ENCODE measurements at places on chromosomes 7 and 10.

DNA sequence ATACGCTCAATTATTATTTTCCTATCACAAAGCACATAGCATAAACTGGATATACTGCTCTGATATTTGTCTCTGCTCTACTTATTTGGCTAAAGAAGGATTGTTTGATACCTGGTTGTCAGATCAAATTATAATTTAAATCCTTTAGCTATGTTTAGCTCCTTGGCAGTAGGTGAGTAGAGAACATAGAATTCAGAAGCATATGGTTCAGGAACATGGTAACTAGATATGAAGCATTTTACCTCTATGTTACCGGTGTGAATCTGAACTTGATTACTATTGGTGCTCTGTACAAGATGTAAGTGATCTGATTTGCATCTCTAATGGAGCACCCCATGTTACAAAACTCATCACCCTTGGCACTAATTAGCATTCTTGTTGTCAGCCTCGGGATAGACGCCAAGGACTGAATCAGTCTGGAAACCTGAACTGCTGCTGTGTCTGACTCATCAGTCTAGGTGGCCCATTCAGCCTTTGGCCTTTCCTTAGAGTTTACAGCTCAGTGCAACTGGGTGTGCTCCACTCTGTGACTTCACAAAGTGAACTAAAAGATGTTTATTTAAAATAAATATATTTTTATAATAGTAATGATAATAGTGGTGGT is 12.3 kb upstream of the MYPN start:
- no peak for DNase-seq

- no peak for DNase-seq
Observed at GRCh38 chr7:22173685-22174573, 183.0 kb downstream of the RAPGEF5 start.

GRCh38 chr7:90804370-90804769 is 208.2 kb downstream of the CDK14 start:
- no peak for DNase-seq

DNA sequence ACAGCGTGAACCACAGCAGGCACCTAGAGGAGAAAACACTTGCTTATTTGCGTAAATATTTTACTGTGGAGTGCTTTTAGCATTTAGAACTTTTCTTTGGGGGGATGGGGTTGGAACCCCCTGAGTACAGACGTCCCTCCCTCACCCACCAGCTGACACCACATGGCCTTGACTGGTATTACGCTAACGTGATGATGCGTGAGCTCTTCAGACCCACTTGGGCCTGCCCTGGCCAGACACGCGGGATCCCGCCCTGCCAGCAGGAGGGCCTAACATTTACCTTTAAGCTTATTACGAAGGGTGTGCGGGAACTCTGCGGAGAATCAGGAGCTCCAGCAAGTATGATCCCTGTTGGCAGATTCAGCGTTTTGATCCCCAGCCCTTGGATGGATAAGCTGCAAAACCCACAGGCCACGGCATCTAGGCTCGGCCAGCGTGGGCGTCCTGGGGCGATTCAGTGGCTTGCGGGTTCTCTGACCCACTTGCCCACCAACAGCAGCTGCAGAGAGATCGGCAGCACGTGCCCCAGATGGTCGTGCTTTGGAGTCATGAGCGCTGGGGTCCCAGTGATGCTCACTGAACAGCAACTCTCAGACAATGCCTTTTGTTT is 545.5 kb upstream of the FOXK1 start:
- DNase-seq = no peak

DNA sequence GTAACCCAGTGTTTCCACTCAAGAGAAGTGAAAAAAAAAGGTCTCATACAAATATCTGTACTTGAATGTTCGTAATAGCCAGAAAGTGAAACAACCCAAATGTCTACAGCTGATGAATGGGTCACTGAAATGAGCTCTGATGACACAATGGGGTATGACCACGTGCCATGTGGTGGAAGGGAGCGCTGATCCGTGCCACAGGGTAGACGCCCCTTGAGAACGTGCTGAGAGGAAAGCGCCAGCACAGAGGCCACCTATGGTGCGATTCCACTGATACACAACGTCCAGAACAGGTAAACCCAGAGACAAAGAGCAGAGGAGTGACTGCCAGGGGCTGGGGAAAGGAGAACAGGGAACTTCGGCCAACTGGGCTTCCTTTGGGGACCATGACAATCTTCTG is 50.3 kb downstream of the MAD1L1 start:
- no peak for DNase-seq

GRCh38 chr10:93475871-93476270 is 6.3 kb downstream of the MYOF start:
- no peak for DNase-seq

GRCh38 chr10:110368556-110368955 is 63.8 kb upstream of the SMNDC1 start:
- DNase-seq = no peak

GRCh38 chr7:69739190-69739589 is 140.9 kb downstream of the AUTS2 start:
- no peak for DNase-seq

GRCh38 chr10:82037076-82037475 is 162.1 kb downstream of the NRG3 start:
- DNase-seq = no peak

- no peak for DNase-seq
Observed at GRCh38 chr7:107208024-107208521, 39.3 kb downstream of the HBP1 start.

- DNase-seq = no peak
Observed at GRCh38 chr10:69644658-69645295, 14.7 kb downstream of the FAM241B start.

DNA sequence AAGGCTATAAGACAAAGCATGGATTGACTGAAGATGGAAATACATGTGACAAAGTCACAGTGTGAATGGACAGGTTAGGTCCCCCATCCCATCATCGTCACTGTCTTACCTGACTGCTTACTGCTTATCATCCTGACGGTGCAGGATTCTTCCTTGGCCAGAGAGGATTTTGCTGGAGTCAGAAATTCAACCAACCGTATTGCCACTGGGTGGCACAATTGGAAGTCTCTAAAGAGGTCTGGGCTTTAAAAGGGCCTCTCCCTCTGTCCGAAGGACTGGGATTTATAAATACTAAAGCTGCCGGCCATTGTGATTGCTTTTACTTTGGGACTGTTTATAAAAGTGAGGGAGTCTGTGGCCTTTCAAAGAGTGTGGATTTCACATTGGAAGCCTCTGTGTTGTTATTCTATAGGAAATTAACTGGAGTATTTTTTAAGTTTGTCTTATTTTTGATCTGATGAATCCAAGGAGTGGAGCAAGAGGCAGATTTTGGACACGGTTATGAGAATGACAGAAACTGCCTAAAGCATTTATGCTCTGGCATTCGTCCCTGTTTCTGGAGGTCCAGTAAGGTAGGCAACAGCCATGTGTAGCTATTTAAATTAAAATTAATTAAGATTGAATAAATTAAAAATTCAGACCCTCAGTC is 113.3 kb upstream of the CREB5 start:
- DNase-seq = no peak

DNA sequence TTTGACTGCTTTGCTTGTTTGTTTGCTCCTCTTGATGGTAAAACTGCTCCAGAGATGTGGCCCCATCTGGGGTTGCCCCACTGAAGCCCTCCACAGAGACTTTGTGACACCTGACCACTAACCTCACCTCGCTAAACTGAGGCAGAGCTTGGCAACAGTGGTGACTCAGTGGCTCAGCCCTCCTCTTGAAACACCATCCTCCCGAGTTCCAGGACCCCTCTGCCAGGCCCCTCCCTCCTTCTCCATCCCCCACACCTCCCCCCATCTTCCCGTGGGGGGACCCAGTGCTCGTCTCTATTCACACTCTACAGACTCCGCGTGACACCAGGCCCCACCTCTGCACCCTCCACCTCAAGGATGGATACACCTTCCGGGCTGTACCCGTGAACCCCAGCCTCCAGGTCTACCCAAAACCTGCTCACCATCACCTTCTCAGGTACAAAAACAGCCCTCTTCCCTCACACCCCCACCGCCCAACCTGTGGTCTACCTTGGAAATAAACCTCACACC is 19.0 kb upstream of the RET start:
- DNase-seq = no peak

GRCh38 chr10:92830478-92831389 is 17.6 kb upstream of the EXOC6 start:
- no peak for DNase-seq

DNA sequence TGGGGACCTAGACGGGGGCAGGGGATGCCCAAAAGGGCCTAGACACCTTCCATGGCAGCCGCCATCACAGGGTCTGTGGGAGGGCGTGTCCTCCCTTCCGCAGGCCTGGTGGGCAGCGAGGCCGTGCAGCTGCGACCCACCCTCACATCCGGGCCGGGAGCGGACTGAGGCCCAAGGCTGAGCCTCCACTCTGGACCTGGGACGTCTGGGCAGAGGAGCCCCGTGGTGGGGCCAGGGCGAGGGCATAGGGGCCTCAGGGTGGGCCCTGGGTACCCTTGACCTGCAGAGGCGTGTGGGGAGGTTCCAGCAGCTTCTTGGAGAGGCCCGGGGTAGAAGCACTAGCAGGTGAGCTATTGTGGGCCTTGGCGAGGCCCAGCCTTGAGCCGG is 49.2 kb downstream of the PWWP2B start:
- DNase-seq = no peak

GRCh38 chr10:31304291-31304970 is 14.6 kb upstream of the ZEB1 start:
- DNase-seq = no peak

Data from stimulated activated CD8-positive, alpha-beta memory T cell treated with anti-CD3 and anti-CD28 coated beads, Interleukin-12 subunit alpha, Interleukin-12 subunit beta, amount 100 ng/mL, for 4 hours (primary cell).